ENCODE measurements at places on chromosomes 16 and 17.
A peak's percentile ranks its signal among the peaks of the same experiment; 100 is the strongest.

GRCh38 chr16:19175492-19176262, 7.6 kb downstream of the SYT17 start:
- DNase-seq: no peak

GRCh38 chr16:75296606-75297005, 45.2 kb upstream of the BCAR1 start:
- DNase-seq: no peak

- no peak for DNase-seq
Measured at GRCh38 chr16:81971853-81972252, 39.4 kb downstream of the SDR42E1 start.

DNA sequence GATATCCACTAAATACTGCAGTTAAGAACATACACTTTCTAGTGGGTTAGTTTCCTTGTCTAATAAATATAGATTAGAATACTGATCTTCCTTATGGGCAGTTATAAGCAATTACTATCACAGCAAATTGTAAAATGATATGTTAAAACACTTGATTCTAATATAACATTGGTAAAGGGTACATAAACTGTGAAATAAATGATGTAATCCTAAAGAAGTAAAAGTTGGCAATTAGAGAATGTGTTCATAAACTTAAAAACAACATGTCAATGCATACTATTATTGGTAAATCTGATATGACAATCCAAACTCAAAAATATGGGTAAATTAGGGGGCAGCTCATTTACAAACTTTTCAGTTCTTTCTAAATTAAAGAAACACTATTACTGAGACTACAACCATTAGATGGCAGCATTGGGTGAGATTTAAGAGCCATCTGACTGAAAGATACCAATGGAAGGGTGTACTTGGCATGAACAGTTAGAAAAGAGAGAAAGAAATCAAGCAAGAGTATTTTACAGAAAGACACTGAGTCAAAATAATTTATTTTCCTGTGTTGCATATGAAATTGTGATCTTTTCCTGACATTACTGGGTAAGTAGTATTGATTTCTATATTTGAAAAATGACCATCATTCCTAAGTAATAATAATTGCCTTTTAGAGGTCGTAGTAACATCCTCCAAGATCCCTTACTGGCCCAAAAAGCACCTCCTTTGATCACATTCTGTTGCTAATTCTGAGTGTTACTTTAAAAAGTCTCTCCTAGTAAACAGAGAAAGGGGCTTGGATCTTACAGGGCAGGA, 119.6 kb downstream of the SPAG9 start:
- no peak for DNase-seq

- DNase-seq: no peak
Measured at GRCh38 chr17:76264425-76264754, 758 bp upstream of the UBALD2 start.

- DNase-seq: no peak
Measured at GRCh38 chr17:79018370-79018695, 5.6 kb upstream of the C1QTNF1 start.

- DNase-seq: no peak
Measured at GRCh38 chr17:12077773-12078172, 57.1 kb downstream of the MAP2K4 start.

DNA sequence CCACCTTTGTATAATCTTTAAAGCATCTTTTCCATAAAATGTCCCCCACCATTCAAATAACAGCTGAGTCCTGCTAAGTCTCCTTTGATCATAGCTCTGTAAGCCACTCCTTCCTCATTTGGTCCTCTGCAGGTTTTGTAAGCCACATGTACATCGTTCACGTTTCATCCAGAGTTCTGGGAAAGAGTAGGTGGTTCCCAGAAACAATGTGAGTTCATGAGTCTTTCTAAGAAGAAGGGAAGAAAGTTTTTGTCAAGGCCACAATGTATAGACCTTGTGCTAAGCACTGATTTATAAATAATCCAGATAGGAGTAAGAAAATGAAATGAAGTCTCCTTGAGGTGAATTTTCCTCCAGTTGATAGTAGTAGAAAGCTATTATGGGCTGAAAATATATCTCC, 8.7 kb upstream of the ANKS4B start:
- no peak for DNase-seq

DNA sequence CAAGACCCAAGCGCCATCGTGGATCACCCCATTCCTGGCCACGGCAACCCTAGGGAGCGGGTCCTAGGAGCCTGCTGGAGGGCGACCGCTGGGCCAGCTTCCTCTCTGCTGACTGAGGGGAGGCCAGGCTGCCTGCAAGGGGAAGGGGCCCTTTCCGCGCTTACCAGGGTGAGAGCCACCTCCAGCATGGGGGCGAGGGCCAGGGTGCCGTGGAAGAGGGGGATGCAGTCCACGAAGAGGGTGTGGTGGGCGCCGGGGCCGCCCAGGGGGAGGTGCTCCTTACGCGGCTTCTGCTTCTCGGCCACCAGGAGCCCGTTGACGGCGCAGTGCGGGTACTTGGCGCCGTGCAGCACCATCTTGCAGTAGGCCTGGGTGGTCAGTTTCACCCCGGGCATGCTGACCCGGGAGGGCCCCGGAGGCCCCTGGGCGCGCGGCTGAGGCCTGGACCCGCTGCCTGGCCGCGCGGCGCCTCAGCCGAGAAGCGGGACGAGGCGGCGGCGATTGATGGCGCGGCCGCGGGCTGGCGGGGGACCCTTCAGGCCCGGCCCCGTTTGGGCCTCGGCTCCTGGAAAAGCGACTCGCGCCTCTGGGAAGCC, 345 bp downstream of the EMC8 start:
- DNase-seq: peak; percentile 71

DNA sequence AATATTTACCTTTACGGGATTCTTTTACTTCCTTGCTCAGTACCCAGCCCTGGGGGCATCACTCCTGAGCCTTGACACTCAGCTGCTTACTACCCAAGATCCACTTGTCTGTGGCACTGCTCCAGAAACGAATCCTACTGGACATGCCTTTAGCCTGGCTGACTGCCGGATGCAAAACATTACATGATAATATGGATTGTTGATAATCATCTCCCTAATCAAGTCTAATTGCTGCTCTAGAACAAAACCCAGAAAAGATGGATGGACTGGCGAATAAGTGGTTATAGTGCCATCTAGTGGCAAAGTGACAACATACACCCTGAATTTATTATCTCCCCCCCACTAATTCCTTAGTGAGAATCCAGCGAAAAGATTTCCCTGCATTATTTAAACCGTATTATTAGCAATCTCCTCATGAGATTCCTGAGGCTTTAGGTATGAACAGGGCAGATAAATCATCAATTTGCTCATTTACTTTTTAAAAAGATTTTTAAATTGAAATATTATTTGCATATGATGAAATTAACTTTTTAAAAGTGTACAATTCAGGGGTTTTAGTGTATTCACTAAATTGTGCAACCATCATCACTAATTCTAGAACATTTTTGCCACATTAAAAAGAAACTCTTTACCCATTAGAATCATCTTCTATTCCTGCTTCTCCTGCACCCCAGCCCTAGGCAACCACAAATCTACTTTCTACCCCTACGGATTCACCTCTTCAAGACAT, 61.6 kb downstream of the RGS9 start:
- no peak for DNase-seq

- DNase-seq: no peak
Measured at GRCh38 chr17:64565563-64565962, 58.8 kb downstream of the CEP95 start.

GRCh38 chr16:77675464-77676324, 46.6 kb upstream of the NUDT7 start:
- peak; percentile 67 for DNase-seq

DNA sequence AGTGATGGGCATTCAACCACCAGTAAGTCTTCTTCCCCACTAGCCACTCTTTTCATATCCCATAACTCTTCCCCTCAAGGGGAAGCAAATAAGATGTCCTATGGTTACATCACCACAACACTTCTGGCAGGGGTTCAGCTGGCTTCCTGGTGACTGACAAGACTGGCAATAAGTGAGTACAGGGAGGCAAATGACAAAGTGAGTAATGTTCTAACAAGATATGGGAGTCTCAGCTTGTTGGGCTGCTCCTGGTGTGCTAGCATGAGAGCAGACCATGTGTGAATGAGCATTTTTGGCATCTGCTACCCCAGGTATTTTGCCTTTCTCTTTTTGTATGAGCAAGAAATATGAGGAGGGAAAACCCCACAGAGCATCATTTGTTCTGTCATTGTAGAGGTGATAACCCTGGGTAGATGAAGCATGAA, 9.9 kb downstream of the TMIGD1 start:
- peak; percentile 59 for DNase-seq

DNA sequence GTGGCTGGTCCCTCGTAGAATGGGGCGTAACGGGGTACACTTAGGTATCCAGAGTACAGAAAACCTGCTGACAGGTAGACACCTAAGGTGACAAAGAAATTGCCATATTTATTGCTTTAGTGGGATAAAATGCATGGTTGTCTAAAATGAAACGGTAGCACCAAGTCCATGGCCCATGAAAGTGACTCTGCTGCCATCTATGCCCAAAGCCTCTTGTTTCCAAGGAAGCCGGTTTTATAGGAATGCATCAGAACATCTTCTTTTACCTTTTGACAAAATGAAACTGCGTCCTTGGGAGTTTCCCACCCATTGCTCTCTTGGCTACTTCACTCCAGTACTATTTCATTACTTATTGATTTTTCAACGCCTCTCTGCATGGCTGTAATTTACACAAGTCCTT, 151.3 kb upstream of the ZFHX3 start:
- DNase-seq: no peak

DNA sequence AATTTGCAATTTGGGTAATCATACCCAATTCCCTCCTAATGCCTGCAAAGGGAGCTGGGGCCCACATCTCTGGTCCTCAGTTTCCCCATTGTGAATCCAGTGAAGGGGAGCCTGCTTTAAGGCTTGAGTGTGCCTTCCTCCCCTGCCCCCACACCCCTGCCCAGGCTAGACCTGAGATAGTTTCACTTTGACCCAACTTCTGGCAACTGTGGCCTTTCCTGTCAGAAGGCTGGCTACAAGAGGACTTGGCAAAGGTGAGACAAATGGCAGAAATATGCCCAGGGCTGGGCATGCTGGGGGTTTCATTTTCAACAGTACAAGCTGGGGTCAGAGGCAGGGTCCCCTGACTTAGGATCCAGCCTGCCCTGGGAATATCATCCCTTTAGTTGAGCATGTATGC, 10.0 kb downstream of the SOCS1 start:
- peak; percentile 67 for DNase-seq

GRCh38 chr16:16042076-16042475, 92.7 kb downstream of the ABCC1 start:
- no peak for DNase-seq

GRCh38 chr16:10809706-10810105, 8.9 kb downstream of the TVP23A start:
- DNase-seq: no peak

DNA sequence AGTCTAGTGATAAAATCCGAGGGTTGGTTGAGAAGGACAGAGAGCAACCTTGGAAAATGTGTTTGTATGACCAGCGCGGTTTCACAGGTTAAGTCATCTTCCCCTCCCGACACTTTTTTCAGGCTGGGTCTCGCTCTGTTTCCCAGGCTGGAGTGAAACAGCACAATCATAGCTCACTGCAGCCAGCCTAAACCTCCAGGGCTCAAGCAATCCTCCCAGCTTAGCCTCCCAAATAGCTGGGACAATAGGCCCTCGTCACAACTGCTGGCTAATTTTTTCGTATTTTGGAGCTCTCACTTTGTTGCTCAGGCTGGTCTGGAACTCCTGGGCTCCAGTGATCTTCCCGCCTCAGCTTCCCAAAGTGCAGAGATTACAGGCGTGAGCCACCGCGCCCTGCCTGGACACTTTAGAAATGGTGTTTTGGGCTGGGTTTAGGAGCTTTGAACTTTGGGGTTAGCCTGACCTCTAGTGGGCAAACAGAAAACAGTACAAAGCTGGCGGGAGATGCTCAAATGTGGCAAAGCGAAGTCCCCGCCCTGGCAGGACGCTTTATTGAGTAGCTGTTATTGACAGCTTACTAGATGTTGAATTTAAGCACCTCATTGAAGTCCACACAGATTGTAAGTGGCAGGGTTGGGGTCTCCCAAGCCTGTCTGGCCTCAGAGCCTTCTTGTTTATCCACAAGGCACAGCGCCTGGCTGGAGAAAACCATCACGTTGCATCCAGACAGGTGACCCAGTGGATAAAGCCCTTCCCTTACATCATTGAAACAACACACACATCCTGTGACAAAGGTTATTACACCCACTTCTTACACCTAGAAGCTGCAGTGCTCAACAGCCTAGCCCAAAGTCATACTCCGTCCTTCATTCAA, 34.7 kb upstream of the RBBP6 start:
- peak; percentile 74 for DNase-seq

GRCh38 chr16:75552951-75553350, 3.1 kb downstream of the TMEM231 start:
- no peak for DNase-seq

DNA sequence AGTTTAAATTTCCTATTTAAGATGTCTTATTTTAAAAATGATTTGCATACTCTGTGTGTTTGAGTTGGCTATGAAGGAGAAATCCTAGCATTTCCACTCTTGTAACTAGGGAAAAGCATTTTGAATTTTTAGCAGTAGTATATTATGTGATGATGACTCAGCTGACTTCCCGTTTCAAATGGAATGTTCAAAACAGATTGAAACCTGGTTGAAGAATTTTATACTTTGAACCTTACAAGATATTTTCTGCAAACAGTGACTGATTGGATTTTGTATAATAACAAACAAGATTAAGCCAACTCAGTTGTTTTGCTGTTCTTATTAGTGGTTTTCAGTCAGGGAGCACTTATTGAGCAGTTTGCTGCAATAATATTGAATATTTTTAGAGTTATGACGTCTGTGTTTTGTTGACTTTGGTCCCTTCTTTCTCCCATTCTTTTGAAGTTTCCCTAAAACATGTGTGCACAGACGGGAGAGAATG, 8.0 kb downstream of the TNRC6A start:
- no peak for DNase-seq

DNA sequence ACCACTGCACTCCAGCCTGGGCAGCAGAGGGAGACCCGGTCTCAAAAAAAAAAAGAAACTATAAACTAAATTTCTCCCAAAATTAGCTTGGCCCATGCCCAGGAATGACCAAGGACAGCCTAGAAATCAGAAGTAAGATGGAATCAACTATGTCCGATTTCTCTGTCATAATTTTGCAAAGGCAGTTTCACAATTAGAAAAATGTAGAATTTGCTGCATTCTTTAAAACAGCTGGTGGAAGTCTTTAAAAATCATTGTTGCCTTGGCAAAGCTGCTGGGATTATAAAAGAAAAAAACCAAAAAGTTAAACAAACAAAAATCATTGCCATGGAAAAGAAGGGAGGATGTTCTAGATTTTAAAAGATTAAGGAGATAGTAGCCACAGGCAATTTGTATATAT, 32.4 kb downstream of the WWP2 start:
- DNase-seq: no peak

- no peak for DNase-seq
Measured at GRCh38 chr16:54873071-54873470, 57.6 kb upstream of the IRX5 start.

- no peak for DNase-seq
Measured at GRCh38 chr16:66128371-66128770, 238.1 kb upstream of the CDH5 start.

DNA sequence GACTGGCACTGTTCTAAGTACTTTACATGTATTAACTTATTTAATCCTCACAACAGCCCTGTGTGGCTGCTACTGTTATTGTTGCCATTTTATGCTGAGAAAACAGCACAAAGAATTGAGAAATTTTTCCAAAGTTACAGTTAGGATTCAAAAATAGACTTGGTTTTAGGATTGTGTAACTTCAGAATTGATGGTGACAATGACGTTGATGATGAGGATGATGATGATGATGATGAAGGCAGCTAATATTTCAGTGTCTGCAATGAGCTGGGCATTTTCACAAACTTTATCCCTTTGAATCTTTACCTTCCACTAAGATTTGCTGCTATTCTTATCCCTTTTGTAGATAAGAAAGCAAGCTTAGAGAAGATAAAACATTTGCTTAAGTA, 22.1 kb downstream of the PRKCB start:
- DNase-seq: no peak

GRCh38 chr16:62077998-62078397, 41.8 kb upstream of the CDH8 start:
- no peak for DNase-seq
